ENCODE measurements at places on chromosomes 2 and 18. TPM values are rescaled to one million over a fixed set of nuclear protein-coding genes. Genes with fewer than 3 reads are reported as not detected.

Gene HOXD8
- 171 TPM for polyA plus RNA-seq

Gene GPR35
- 2.5 TPM for polyA plus RNA-seq

Gene WDR35
- polyA plus RNA-seq: 29.7 TPM

Gene CCDC68
- 14.1 TPM for polyA plus RNA-seq

Gene PLB1
- polyA plus RNA-seq: 1.6 TPM

DNA sequence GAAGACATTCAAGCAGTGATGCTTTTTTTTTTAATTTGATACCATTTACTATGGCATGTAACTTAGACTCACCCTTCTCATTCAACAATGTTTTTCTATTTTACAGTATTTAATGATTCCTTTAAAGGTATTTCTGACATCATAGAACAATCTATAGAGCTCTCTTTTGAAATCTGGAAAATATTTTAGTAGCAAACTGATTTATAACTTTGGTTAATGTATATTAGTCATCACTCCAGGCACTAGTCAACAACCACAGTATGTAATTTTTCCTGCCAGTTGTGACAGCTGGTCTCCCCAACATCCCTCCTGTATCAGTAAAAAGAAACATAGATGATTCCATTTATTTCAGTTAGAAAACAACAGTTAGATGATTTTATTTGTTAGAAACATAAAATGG is 122.9 kb downstream of the LCLAT1 start:
- no peak for DNase-seq

DNA sequence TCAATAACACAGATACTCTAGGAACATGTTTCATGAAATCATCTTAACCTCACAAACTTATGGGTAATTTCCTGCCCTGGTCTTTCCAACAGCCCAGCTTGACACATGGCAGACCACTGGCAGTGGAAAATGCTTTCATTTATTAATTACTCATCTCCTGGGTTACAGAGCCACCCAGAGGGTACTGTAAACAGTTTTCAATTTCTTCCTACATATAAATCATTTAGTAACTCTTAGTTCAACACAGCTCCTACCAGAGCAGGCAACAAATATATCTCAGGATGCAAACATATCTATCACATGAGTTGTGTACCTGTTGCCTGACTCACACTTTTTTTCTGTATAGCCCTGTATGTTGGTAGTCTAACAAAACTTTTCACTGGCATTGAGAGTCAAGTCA is 99.2 kb upstream of the VRK2 start:
- DNase-seq: no peak

- no peak for DNase-seq
These were observed 211.2 kb downstream of the SPP2 start for GRCh38 chr2:234261736-234262135.

GRCh38 chr2:233974530-233975071 is 57.4 kb downstream of the TRPM8 start:
- no peak for DNase-seq

GRCh38 chr18:12282442-12283039 is 25.5 kb upstream of the TUBB6 start:
- DNase-seq: no peak

DNA sequence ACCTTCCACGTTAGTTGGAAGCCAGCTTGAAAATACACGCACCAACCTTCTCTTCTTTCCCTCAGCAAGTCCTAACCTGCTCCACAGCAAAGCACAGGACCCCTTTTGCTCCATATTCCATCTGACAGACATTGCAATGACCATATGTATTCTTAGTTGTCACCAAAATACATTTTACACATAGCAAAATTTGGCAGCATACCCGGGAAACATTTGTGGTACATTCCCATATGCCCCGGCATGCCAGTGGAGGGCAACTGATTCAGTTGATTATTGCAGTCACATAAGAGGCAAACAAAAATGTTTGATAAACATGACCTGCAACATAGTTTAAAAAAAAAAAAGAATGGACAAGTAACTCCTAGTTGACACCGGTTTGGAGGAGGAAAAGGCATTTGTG is 202.1 kb upstream of the UBE2E3 start:
- DNase-seq: no peak

GRCh38 chr18:79436556-79437275 is 41.0 kb downstream of the NFATC1 start:
- DNase-seq: no peak

DNA sequence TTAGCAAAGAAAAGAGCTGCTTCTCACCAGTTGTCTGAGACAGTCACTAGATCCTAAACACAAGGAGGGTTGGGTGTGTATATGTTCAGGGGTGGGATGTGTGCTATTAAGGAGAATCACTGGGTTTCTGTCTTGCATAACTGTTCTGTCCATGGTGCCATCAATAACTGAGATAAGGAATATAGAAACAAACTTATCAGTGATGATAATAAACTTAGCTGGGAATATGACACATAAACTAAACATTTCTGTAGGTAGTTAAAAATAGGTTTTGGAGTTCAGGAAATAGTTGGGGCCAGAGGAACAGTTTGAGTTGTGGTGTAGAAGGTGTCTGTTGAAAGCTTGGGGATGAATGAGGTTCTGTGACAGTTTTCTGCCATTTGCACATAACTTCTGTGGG is 17.4 kb downstream of the NAPG start:
- DNase-seq: no peak

GRCh38 chr18:56019908-56020307 is 431.9 kb upstream of the TCF4 start:
- DNase-seq: no peak

DNA sequence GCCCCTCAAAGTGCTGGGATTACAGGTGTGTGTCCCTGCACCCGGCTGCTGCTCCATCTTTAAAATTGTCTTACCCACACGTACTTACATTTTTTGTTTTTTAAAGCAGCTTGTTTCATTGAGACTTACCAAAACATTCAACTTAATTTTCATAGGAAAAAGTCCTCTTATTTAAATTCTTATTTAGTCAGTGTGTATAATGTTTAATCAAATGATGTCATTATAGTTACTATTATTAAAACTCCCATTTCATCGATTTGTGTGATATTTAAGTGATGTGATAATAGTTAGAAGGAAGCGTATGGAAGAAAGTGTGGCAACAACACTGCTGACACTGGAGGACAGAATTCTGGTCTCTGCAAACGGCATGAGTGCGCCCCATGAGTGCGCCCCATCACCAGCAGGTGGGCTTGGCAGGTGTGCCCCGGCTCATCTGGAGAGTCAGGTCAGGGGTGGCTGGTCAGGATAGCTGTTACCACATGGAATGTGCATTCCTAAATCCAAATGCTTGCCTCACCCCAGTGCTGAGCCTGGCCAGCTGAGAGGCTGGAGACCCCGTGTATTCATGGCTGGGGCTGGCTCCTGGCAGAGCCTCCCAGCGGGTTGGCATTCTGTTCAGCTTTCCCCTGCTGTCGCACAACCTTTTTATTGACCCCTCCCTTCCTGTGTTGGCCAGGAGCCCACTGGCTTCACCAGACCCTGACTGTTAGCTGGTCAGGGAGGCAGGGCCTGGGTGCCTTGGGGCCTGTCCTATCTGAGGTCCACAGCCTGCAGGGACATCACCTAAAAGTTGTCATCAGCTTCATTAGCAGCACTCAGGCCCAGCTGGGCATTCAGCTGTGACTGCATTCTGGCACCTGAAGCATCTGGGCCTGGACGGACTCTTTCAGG is 79.7 kb downstream of the AGAP1 start:
- no peak for DNase-seq

DNA sequence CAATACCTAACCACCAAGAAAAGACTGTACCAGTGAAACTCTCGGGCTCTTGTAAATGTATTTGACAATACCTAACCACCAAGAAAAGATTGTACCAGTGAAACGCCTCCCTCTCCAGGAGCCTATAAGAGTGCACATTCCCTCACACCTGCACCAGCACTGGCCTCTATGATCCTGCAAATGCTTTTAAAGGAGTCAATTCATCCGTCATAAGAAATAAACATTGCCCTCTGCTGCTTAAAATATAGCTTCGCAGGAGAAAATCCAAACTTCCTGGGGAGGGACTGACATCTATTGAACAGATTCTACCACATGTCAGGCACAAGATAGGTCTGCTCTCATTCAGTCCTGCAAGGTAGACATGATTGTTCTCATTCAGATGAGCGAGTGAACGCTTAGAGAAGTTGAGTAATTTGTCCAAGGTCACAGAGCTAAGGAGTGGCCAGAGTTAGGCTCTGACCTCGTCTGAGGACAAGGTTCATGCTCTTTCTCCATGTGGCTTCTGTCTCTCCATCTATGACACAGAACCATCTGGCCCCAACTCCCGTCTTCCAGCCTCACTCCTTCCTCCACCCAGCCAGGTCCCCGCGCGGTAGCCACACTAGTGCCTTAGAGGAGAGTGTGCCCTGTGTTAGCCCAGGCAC is 38.7 kb downstream of the MCFD2 start:
- DNase-seq: peak; percentile 42

DNA sequence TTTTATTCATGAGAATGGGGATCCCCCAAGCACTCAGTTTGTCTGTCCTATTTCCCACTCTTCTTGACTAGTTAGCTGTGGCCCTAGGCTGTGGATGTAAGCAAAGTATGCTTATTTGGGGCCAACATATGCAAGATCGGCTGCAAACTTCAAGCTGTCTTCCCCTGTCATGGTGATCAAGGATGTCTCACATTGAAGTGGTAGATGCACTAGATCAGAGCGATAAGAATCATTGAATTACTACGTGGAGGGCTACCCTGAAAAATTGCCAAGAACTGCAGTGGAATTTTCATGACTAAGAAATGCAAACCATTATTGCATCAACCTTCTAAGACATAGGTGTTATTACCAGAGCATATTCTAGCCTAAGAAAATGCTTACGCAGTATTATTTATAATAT is 527.4 kb downstream of the RNF144A start:
- DNase-seq: no peak

GRCh38 chr2:159379181-159379580 is 92.7 kb upstream of the WDSUB1 start:
- no peak for DNase-seq

DNA sequence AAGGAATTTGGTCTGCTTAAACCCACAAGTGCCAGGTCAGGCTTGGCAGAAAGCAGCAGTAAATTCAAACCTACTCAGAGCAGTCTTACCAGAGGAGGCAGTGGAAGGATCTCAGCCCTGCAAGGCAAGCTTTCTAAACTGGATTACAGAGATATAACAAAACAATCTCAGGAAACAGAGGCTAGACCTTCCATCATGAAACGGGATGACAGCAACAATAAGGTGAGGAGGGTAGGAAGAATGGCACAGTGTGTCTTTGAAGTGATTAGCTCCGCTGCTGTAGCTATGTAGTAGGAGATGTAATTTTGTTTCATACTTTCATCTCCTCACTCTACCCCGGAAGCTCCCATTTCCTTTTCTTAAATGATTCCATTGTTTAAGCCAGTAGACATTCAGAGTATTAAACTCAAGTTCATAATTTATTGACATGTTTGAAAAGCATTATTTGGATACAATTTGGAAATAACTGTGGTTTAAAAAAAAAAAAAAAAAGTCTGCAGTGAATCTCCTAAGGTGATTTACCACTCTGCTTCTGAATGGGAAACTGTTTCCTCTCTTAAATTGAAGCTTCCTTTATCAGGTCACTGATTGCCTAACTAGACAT is 29.4 kb upstream of the DYSF start:
- no peak for DNase-seq

- DNase-seq: no peak
These were observed 96.1 kb upstream of the CSRNP3 start for GRCh38 chr2:165373278-165374010.

- no peak for DNase-seq
These were observed 150.5 kb upstream of the XPO1 start for GRCh38 chr2:61688369-61689334.

DNA sequence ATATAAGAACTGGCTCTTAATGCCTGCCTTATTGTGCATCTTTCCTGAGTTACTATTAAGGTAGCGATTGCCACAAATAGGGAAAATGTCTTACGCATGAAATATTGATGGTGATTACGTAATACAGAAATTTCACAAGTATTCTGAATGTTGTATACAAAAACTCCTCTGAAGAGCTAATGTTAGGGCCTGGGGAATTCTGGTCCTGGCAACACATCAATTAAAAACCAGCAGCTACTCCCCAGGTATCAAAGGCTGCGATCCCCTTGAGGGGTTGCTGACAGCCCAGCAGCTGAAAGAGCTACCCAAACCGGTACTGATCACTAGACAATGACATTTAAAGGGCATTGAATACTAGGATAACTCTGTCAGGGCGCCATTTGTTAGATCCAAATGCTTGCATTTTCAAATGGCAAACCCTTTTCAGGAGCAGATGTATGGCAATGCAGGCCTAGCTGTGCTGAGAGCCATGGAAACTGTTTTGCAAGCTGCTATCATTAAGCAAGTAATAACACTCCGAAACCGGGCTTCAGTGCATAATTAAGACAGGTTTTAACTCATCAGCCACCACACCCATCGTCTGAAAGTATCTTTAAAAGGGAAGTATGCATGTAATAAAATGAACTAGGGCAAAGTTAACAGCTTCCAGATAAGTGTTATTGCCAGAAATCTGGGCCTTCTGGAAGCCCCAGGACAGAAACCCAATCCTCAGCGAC is 78.4 kb downstream of the CLHC1 start:
- DNase-seq: no peak

DNA sequence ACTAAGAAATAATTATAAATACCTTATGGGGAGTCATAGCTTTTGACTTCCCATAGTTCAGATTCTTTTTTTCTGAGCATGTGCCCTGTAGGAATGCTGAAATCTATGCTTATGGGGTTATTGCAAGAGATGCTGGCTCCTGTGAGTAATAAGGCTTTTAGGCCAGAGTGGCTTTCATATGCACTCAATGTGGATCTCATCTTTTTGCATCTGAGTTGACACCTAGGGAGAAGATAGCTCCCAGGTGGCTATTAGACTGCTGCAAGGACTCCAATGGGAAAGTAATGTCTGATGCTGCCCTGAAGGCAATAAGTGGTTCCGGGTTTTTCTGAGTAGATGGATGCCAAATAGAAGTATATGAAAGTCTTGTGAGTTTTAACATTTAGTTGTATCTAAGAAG is 21.0 kb downstream of the DNAH6 start:
- DNase-seq: no peak

- DNase-seq: no peak
These were observed 127.0 kb upstream of the BCL2L11 start for GRCh38 chr2:110993557-110994231.

- no peak for DNase-seq
These were observed 762 bp upstream of the SPOPL start for GRCh38 chr2:138500592-138501424.
